Motor neuron (in vitro differentiated cells): ENCODE measurements at places on chromosomes 5 and 9.
A peak's percentile ranks its signal among the peaks of the same experiment; 100 is the strongest.

GRCh38 chr5:111557686-111558085, 45.4 kb upstream of the STARD4 start:
- no peak for ATAC-seq

- peak; percentile 80 for ATAC-seq
Measured at GRCh38 chr9:136372561-136373299, 739 bp downstream of the CARD9 start.

DNA sequence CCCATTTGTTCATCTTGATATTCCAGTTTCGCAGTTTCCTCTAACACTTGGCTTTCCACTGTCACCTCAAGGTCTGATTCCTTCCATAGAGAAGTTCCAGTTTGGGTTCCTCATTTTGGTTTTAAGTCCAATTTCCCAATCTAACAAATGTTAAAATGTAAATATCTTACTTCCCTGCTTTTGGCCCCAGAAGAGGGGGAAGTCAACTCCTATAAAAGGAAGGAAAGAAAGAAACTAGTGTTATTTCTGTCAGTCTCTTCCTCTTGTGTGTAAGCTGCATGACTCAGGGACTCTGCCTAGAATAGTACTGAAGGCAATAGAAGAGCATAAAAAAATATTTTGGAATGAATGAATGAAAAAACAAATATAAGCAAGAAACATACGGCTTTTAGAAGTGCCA, 127.5 kb upstream of the CCNG1 start:
- ATAC-seq: no peak

DNA sequence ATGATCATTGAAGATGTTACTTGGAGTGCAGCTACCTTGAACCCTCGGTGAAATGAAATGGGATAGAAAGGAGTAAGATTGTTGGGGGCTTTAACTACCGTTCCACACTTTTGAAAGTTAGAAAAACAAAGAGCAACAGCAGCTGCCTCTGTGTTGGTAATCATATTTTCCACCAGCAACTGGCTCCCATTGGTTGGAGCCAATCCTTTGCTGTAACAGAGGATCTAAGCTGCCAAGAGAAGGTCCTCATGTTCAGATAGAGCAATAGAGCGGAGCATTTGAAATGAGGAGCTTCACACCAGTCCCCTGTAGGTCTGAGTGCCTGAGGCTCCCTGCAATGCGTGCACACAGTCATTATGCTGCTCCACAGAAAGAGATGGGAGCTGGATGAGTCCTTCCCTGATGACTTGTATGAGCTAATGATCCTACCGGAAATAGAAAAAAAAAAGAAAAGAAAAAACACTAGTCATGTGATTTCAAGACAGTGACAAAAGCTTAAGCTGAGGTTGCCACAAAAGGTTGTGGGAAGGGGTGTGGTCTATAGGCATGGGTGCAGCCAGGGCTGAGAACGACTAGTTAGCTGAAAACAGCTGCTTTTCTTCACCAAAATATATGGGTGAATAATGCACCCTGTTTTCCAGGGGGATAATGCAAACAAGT, 300.7 kb downstream of the MLLT3 start:
- peak; percentile 93 for ATAC-seq

DNA sequence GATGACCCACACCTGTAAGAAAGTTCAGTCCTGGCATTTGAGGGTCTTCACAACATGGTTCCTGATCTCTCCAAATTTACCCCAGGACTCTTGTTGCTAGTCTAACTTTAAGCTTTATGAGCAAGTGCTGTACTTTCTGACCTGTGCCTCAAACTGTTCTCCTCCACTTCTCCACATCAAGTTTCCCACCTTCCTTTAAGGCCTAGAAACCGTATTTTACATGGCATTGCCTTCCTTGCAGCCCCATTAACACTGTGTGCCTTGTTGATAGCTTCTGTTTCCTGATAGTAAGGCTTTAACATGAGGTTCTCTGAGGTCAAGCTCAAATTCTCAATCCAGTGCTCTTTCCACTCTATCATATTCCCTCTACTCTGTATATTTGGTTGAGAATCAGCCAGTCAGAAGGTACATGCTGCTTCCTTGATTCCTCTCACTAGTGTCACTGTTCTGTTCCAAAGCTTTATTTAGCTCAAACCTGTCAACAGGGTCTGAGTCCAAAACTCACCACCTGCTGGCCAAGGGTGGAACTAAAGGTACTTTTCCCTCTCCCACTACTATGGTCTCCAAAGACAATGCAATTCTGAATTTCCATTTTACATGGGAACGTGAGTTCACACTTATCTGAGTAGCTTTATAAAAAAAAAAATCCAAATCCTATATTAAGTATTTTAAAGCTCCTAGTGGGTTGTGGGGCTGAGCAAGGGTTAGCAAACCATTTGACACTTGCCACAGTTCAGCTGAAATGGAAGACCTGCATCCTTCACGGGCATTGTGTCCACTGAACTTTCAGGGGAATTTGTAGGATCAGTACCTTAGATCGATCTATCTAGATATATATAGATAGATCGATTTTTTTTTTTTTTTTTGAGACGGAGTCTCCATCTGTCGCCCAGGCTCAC, 21.1 kb downstream of the VCP start:
- peak; percentile 36 for ATAC-seq

GRCh38 chr5:169970911-169971765, 9.2 kb downstream of the INSYN2B start:
- ATAC-seq: peak; percentile 95

DNA sequence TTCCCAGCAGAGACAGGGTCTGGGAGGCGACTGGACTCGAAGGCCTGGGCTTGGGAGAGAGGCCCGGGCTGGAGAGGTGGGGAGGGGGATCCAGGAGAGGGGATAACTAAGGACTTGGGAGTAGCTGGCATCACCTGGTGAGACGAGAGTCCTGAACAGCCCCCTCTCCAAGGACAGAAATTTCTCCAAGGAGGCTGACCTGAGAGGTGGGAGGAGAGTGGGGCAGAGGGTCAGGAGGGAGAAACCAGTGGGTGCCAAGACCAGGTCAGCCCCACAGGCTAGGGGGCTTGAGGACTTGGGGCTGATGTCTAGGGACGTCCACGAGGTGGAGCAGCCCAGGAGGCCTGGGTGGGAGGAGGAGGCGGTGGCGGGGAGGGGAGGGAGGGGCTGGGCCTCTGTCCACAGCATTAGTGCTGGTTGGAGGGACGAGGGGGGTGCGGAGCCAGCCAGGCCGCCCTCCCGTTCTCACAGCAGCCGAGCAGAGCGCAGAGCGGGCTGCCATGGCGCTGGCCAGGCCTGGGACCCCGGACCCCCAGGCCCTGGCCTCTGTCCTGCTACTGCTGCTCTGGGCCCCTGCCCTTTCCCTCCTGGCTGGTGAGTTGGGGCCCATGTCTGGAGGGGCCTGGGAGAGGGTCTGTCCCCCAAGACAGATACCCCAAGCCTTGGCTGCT, at the start of gene CRB2:
CRB2 (plus strand) TSS at position 437 of the 671 bp plus-strand sequence; CDS start at position 501, 64 bp downstream.
- peak; percentile 49 for ATAC-seq

DNA sequence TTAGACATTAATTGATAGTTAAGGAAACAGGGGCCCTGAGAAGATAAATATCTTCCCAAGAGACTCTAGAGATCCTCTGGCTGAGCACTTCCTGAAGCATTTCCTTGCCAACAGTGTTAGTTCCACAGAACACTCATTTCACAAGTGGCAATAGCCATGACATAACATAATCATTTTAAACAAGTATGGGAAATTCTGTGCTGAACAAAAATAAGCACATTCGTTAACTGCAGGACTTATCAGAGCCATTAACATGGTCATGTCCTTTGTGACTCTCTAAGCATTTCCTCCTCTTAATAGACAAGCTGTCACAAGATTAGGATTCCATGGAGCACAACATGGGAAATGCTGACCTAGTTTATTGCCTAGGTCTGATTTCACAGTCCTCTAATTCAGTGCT, 184.9 kb downstream of the SNX18 start:
- ATAC-seq: no peak

GRCh38 chr5:40619421-40619820, 60.3 kb upstream of the PTGER4 start:
- no peak for ATAC-seq

GRCh38 chr5:176851871-176852658, 41.7 kb downstream of the UNC5A start:
- ATAC-seq: no peak

GRCh38 chr9:75101004-75101588, 12.8 kb downstream of the OSTF1 start:
- ATAC-seq: no peak

DNA sequence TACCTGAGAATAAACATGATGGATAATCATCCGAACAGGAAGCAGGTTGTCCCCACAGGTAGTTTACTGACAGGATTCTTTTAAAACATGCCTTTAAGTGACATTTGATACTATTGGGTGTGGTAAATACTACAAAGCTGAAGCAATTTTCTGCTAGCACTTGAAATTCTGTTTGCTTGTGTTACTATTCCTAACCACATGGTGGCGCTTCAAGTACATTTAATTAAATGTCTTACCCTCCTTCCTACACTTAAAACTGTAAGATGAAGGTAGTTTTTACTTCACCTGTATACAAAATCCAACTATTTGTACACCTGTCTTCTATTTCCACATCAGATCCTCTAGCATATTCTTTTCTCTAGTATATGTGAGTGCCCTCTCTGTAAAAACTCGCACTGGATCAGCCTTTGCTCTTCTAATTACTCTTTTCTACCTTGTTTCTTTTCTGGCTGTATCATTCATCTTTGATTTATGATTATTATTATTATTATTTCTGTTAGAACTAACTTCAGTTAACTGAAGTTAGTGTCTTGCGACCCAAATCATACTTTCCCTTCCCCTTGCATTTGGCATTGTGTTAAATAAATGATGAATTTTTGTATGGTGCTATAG, 18.4 kb downstream of the SLC25A46 start:
- peak; percentile 50 for ATAC-seq

- no peak for ATAC-seq
Measured at GRCh38 chr5:89729623-89730301, 679.8 kb downstream of the CETN3 start.

GRCh38 chr9:102569436-102569835, 425.7 kb upstream of the CYLC2 start:
- ATAC-seq: no peak

DNA sequence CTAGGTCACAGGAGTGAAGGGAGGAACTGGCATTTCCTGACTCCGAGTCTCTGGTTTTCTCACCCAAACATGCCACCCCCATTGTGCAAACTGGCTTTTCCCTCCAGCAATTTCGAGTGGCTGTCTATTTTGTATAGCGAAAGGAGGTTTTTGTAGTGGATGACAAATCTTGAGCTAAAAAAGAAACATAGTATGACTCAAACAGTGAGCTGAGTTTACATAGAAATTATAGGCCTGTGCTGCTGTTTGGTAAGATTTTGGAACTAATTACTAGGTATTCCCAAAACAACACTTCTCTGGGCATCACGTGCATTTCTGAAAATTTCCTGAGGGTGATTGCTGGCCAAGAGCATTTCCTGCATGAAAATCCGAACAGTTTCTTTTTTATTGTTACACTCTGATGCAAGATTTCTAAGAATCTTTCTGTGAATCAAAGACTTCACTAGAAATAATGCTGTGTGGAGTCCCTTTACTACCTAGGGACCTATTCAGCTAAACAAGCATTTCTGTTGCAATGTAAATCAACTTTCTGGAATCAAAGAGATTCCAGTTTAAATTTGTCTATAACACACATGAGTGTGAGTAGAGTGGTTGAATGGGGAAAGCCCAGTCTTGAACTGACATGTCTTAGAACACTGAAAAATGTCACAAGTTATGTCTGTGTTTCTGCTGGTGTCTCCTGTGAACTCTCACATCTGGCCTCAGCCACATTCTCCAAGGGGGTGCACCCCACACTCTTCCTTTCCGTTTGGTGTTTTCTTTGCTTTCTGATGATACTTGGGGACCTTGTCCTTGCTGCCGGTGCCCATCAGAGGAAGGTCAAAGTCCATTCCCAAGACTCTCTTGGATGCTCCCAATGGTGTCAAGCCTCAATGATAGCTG, 33.3 kb upstream of the DAPK1 start:
- ATAC-seq: peak; percentile 82
